Left renal cortex interstitium (tissue), 4 donors: ENCODE measurements at places on chromosomes 16 and 17.

- no peak for DNase-seq
Measured at GRCh38 chr16:49457196-49457595, 83.6 kb downstream of the C16orf78 start.

- DNase-seq = no peak
Measured at GRCh38 chr16:5228369-5228768, 130.8 kb upstream of the EEF2KMT start.

GRCh38 chr16:15897834-15898254 lies 9.4 kb upstream of the CEP20 start:
- no peak for DNase-seq

DNA sequence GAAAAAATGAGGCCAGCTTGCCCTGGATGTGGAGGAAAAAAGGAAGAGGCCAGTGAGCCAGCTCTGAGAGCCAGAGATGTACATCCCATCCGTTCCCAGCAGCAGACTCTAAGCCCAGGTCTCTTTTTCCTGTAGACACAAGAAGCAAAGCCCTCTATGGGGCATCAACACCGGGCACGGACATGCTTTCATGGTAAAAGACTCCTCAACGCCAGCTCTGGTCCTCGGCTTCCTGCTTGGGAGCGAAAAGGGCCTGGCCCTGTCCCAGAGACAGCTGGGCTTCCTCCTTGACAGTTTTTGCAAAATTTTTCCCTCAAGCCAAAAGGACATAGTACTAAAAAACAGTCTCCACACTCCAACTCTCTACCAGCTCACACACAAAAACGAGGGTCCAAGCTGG lies 27.1 kb downstream of the PELP1 start:
- DNase-seq = no peak

DNA sequence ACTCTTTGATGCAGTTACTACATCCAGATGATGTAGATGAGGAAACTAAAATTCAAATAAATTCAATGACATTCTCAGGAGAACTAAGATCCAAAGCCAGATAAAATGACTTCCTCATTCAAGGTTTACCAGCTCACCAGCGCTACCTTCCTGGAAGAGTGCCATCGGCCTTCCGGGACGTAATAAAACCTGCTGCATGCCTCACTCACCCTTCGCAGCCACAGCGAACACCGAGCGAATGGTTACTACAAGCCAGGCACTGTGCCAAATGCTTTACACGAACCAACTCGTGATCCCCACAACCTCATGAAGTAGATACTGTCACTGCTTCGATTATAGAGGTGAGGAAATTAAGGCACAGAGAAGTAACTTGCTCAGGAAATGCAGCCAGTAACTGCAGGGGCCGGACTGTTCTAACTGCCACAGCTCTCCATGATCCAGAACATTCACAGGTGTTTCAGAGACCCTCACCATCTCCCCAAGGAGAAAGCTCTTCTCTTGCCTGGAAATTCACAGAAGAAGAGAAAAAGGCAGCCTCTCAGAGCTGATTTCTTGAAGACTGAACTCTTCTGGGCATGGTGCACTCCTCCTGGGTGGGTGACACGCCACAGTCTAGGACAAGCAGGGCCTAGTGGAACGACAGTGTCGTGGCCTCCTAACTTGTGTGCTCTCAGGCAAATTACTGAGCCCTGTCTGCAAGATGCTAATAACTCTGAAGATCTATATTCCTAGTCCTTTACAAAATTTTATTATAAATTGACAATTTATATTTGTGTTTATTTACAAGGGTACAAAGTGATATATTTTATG lies 46.8 kb downstream of the HIC1 start:
- DNase-seq = no peak

- no peak for DNase-seq
Measured at GRCh38 chr17:77422104-77422747, 281.5 kb downstream of the SEC14L1 start.

DNA sequence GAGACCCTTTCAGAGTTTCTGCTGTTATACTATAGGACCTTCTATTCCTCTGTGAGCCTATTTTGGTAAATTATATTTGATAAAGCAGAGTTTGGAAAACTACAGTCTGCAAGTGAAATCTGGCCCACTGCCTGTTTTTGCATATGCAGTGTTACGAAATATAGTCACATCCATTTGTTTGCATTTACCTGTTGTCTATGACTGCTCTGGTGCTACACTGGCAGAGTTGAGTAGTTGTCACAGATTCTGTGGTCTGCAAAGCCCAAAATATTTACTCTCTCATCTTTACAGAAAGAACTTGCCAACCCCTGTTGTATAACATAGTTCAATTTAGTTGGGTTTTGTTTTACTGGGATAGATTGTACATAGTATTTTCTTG lies 42.3 kb downstream of the TNRC6A start:
- DNase-seq = no peak

DNA sequence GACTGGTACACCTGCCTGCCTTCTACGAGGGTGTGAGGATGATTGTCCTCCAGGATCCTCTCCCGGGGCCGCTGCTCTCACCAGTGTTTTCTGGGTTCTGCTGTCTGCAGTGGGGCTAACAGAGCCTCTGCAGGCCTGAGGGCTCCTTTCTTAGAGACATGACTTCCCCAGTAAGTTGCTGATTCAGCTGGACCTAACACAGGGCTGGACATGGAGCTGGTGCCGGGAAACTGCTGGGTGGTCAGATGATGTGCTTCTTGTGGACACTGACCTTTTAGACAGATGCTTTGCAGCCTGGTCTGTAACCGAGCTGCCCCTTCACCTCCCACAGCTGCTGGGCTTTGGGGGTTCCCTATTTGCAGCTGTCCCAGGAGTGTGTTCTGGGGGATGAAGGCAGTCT lies 71.5 kb downstream of the FOXL1 start:
- no peak for DNase-seq

- no peak for DNase-seq
Measured at GRCh38 chr17:72183194-72183685, 62.4 kb downstream of the SOX9 start.

GRCh38 chr17:79083191-79083971 lies 8.8 kb downstream of the ENGASE start:
- no peak for DNase-seq

GRCh38 chr16:11949527-11949926 lies 7.7 kb upstream of the NPIPB2 start:
- DNase-seq = no peak

- DNase-seq = no peak
Measured at GRCh38 chr17:20043021-20043420, 33.9 kb downstream of the SPECC1 start.

GRCh38 chr17:57875290-57876022 lies 25.6 kb upstream of the MRPS23 start:
- no peak for DNase-seq

DNA sequence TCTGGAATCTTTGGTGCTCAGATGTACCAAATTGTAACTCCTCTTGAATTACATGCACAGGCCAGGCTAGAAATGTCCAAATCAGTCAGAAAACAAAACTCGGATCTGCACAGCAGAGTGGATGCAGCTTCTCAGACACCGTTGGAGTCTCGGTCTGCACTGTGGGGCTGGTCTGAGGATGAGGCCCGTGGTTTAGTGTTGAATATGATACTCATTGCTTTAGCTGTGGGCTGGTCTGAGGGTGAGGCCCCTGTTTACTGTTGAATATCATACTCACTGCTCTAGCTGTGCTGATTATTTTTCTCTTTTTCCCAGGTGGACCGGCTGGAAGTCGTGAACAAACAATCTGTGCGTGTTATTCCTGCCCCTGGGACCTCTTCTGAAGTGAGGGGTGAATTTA lies 35.0 kb downstream of the DBNDD1 start:
- DNase-seq = no peak

GRCh38 chr17:7023576-7024401 lies 939 bp downstream of the BCL6B start:
- DNase-seq = no peak

DNA sequence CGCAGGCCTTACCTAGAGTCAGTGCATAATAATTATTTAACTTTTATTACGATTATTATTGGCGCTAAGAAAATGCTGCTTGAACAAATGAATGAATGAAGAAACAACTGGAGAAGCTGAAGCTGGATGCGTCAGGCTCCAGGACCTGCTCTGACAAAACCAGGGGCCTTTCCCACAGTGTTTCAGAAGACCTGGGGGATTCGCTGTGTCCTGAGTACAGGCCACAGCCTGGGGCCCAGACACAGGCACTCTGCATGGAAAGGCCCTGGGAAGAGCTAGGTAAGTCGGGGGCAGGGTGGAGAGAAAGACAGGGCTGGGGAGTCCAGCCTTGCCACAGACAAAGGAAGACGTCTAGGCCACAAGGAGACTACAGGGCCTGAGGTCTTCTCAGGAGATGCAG lies 226.1 kb downstream of the ZNF423 start:
- DNase-seq = no peak
